ENCODE measurements at places on chromosomes 7 and 10. TPM values are rescaled to one million over a fixed set of nuclear protein-coding genes. Genes with fewer than 3 reads are reported as not detected.
A peak's percentile ranks its signal among the peaks of the same experiment; 100 is the strongest.

ZKSCAN5 gene
- 4.8 TPM for total RNA-seq

C10orf67 gene
- not detected for total RNA-seq

ATOH7 gene
- not detected for total RNA-seq

VDAC2 gene
- total RNA-seq = 169 TPM

PHKG1 gene
- 1.6 TPM for total RNA-seq

DNA sequence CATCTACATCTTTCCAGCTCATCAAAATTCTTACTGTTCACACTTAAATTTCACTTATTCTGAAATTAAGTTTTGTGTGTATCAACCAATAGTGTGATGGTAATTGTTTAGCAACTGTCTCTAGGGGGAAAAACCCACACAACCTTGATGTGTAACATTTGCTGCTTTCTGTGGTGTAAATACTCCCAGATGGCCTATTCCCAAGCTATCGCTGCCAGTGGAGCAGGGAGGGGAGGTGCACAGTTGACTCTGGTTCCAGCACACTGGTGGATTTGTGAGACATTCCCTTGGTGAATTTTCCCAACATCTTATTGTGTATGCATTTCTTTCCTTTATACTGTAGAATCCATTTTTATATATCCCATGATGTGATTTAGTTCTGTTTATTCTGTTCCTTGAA lies 275.9 kb upstream of the SHH start:
- H3K27ac ChIP-seq = no peak overlapping the region
- H3K4me3 ChIP-seq = no peak overlapping the region
- no peaks in the 10 kb centered on the region for H3K36me3 ChIP-seq
- DNase-seq = no peak
- no peaks in the 10 kb centered on the region for H3K4me1 ChIP-seq

DNA sequence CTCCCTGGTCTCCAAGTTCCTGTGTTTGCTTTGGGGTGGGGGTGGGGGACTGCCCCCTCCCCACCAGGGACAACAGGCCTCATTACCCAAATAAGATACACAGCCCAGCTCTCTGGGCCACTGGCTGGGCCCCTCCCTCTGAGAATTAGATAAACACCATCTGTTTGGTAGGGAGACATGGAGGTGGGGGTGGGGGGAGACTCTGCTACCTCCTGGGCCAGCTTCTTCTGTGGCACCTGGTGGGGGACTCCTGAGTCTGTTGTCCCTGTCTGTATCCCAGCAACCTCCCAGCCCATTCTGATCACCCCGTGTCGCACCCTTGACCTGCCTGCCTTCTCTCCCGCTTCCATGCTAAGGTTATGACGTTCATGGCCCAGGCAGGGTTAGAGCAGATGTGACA lies 5.8 kb downstream of the MLXIPL start:
- H3K4me1 ChIP-seq = peaks cover 9% of the 10 kb centered on the region
- no peak overlapping the region for H3K4me3 ChIP-seq

DNA sequence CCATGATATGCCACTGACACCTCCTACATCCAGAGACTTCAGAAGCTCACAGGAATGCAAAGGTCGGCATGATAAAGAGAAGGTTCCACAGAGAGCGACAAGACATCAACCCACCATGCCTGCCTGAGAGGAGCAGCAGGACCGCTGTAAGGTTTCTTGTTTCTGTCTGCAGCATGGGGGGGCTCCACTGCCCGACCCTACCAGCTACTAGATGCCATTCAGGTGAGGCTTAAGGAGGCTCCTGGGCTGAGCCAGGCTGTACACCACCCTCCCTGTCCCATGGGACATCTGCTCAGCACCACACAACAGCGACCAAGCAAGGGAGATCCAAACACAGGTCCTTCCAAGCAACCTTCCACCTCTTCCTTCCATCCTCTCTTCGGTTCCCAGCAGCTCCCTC lies 234.6 kb downstream of the TNS3 start:
- no peak overlapping the region for H3K4me3 ChIP-seq
- H3K27me3 ChIP-seq = no peaks in the 10 kb centered on the region
- H3K36me3 ChIP-seq = peaks cover 7% of the 10 kb centered on the region
- H3K27ac ChIP-seq = no peak overlapping the region

- H3K27me3 ChIP-seq = no peaks in the 10 kb centered on the region
- no peak overlapping the region for H3K27ac ChIP-seq
- no peaks in the 10 kb centered on the region for H3K36me3 ChIP-seq
- H3K4me3 ChIP-seq = no peak overlapping the region
- no peaks in the 10 kb centered on the region for H3K4me1 ChIP-seq
Observed at GRCh38 chr7:111137296-111138192, 46.6 kb downstream of the LRRN3 start.

GRCh38 chr7:158646766-158647474 lies 57.7 kb downstream of the NCAPG2 start:
- H3K36me3 ChIP-seq = no peaks in the 10 kb centered on the region
- DNase-seq = peak; percentile 17
- no peaks in the 10 kb centered on the region for H3K4me1 ChIP-seq

- H3K27ac ChIP-seq = peak overlapping the region; percentile 61
- H3K4me1 ChIP-seq = no peaks in the 10 kb centered on the region
- no peak for DNase-seq
- no peaks in the 10 kb centered on the region for H3K36me3 ChIP-seq
- H3K27me3 ChIP-seq = no peaks in the 10 kb centered on the region
Observed at GRCh38 chr7:137454246-137454724, 110.8 kb upstream of the PTN start.

DNA sequence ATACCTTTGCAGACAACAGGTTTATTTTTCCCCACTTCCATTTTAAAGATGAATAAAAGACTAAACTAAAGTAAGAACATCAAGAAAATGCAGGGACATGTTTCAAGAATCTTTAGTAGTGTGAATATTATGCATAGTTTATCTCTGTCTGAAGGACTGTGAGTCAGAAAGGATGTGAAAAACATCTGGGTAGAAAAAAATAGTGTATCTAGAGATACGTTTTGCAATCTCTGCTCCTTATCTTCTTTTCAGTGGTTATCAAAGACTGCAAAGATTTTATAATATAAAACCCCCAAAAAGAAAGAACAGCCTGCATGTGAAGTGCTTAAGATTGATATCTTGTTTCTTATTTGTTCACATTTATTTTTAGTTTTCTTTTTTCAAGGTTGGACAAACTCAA lies 101.9 kb upstream of the ARHGAP21 start:
- DNase-seq = no peak
- no peak overlapping the region for H3K27ac ChIP-seq
- no peaks in the 10 kb centered on the region for H3K27me3 ChIP-seq
- no peak overlapping the region for H3K4me3 ChIP-seq

DNA sequence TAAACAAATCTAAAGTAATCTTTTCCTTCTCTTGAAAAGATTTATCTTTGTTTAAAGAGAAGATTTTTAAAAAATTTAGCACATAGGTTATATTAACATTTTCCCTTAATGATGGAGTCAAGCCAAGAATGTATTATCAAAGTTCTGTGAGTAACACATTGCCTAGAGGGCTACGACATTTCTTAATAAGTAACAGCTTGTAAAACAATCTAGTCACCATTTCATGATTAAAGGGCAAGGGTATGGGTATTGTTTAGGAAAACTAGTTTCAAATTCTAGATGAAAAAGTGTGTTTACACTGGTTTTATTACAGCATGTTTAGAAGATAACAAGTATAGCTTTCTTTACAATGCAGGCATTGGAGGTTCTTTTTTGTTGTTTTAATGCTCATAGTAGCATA lies 28.6 kb upstream of the LAMB4 start:
- no peaks in the 10 kb centered on the region for H3K27me3 ChIP-seq
- H3K36me3 ChIP-seq = no peaks in the 10 kb centered on the region
- DNase-seq = no peak
- H3K4me3 ChIP-seq = no peak overlapping the region
- H3K4me1 ChIP-seq = no peaks in the 10 kb centered on the region

- H3K4me1 ChIP-seq = no peaks in the 10 kb centered on the region
Observed at GRCh38 chr10:9111976-9112375, 1057.5 kb downstream of the GATA3 start.

GRCh38 chr7:143492799-143493739 lies 15.4 kb downstream of the TAS2R41 start:
- no peak overlapping the region for H3K27ac ChIP-seq
- H3K4me3 ChIP-seq = no peak overlapping the region
- H3K27me3 ChIP-seq = no peaks in the 10 kb centered on the region
- DNase-seq = no peak

DNA sequence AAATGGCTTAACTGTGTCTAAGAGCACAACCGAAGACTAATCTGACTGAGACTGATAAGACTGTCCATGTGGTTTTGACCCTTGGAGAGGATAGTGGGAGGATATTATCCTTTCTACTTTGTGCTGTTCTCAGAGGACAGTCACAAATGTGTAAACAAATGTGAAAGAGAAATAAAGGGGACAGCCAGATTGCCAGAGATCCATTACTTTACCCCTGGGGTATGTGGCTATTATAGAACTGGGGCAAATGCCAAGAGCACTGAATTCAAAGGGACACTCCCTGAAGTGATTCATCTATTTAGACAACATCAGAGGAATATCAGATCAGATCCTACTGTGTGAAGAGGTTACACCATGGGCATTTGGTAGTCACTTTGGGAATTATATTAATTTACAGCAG lies 154.7 kb downstream of the RNLS start:
- no peak overlapping the region for H3K4me3 ChIP-seq
- no peaks in the 10 kb centered on the region for H3K4me1 ChIP-seq
- no peaks in the 10 kb centered on the region for H3K36me3 ChIP-seq
- no peak for DNase-seq
- no peaks in the 10 kb centered on the region for H3K27me3 ChIP-seq
- H3K27ac ChIP-seq = no peak overlapping the region

GRCh38 chr7:104453190-104453589 lies 124.8 kb downstream of the LHFPL3 start:
- no peak overlapping the region for H3K4me3 ChIP-seq
- no peak for DNase-seq
- H3K27me3 ChIP-seq = no peaks in the 10 kb centered on the region
- H3K4me1 ChIP-seq = no peaks in the 10 kb centered on the region
- no peaks in the 10 kb centered on the region for H3K36me3 ChIP-seq
- no peak overlapping the region for H3K27ac ChIP-seq

DNA sequence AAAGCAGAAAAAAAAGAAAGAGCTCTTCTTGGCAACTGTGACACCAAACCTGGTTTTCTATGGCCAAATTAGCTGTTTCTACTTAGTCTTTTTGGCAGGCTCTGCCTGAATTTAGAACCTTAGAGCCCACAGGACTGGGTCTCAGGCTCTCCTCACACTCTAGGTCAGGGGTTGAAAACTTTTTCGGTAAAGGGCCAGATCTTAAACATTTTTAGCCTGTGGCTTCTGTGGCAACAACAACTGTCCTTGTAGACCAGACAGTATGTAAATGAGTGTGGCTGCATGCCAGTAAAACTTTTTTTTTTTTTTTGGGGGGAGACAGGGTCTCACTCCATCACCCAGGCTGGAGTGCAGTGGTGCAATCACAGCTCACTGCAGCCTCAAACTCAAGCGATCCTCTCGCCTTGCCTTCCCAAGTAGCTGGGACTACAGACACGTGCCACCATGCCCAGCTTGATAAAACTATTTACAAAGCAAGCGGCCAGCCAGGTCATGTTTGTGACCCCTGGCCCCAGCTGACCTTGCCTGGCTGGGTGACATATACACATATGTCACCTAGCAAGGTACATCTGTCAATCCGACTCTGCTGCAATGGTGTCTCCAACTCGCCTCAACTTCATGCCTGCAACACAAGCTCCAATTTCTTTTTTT lies 17.4 kb downstream of the KPNA7 start:
- no peaks in the 10 kb centered on the region for H3K4me1 ChIP-seq
- no peak overlapping the region for H3K4me3 ChIP-seq
- H3K27me3 ChIP-seq = no peaks in the 10 kb centered on the region
- no peak for DNase-seq
- no peaks in the 10 kb centered on the region for H3K36me3 ChIP-seq

DNA sequence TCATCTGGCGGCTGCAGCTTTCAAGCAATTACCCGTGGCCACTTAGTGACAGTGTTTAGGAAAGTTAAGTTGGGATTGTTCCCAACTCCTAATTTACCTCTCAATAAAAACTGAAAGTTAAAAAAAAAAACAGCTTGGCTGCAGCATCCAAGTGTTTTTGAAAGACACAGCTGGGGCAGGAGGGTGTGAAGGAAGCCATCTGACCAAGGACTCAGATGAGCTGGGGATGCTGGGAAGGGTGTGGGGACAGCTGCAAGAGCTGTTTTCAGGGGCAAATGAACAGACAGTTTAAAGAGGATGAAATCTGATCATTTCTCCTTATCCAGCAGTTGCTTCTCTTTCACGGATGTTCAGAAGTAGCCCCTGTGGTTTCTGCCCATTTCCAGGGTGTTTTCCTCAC lies 129.2 kb upstream of the CDCA7L start:
- no peaks in the 10 kb centered on the region for H3K36me3 ChIP-seq
- peaks cover 17% of the 10 kb centered on the region for H3K27me3 ChIP-seq
- DNase-seq = no peak
- no peak overlapping the region for H3K4me3 ChIP-seq
- H3K27ac ChIP-seq = no peak overlapping the region
